ENCODE measurements at places on chromosomes 7 and 10. TPM values are rescaled to one million over a fixed set of nuclear protein-coding genes. Genes with fewer than 3 reads are reported as not detected.

The OPALIN gene
- not detected for total RNA-seq

The ITPRID1 gene
- total RNA-seq, result not detected

The ADCYAP1R1 gene
- not detected for total RNA-seq

The ATP6V0A4 gene
- total RNA-seq, result 0.21 TPM

The ZNF488 gene
- total RNA-seq, result not detected

The GRID1 gene
- total RNA-seq, result not detected

The VSTM2A gene
- not detected for total RNA-seq

The TMEM178B gene
- total RNA-seq, result 8.2 TPM

The MKLN1 gene
- total RNA-seq, result 56.2 TPM

The TMEM236 gene
- 0.11 TPM for total RNA-seq

The DNTT gene
- not detected for total RNA-seq

The GFRA1 gene
- not detected for total RNA-seq

The GPR37 gene
- not detected for total RNA-seq

The CALHM1 gene
- not detected for total RNA-seq

The TCAF2 gene
- 22.0 TPM for total RNA-seq

The C10orf105 gene
- total RNA-seq, result not detected

The MYH16 gene
- not detected for total RNA-seq

The TFPI2 gene
- not detected for total RNA-seq

The UCMA gene
- not detected for total RNA-seq
